CMK (cell line): ENCODE measurements at places on chromosomes 5 and 9.

GRCh38 chr9:75845806-75846205 lies 44.7 kb upstream of the PCSK5 start:
- no peak for DNase-seq

DNA sequence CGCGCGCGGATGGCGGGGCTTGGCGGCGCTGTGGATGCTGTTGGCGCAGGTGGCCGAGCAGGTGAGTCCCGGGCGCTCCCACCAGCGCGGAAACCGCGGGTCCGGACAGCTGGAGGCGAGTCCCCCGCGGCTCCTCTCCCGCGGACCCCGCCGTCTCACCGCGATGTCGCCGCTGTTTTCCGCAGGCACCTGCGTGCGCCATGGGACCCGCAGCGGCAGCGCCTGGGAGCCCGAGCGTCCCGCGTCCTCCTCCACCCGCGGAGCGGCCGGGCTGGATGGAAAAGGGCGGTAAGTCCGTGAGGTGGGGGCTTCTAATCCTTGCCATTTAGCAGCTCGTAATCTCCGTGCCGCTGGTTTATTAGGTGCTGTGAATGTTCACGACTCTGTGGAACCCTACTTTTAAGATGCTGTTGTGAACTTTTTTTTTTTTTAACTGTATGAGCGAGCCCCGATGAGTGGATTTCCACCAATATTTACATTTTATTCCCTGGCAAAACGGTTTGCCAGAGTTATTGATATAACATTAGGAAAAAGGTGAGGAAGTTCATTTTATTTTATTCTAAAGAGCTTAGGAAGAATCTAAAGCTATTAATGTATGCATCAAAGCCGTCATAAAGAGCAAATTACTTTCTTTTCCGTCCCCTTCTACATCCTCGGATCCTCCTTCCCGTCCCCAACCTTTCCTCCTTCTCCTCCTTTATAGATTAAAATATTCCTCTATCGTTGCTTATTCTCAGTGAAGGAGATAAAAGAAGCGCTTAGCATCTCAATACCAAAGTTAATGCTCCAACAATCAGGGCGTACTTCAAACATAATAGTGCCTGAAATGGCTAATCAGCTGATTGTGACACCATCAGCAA lies 579 bp downstream of the ADAMTS16 start:
- DNase-seq = no peak

- DNase-seq = no peak
These were observed 11.0 kb downstream of the NELFB start for GRCh38 chr9:137266162-137266527.

GRCh38 chr9:13144166-13144775 lies 135.2 kb downstream of the MPDZ start:
- DNase-seq = no peak

- no peak for DNase-seq
These were observed 2.9 kb downstream of the ANKDD1B start for GRCh38 chr5:75614176-75614575.

DNA sequence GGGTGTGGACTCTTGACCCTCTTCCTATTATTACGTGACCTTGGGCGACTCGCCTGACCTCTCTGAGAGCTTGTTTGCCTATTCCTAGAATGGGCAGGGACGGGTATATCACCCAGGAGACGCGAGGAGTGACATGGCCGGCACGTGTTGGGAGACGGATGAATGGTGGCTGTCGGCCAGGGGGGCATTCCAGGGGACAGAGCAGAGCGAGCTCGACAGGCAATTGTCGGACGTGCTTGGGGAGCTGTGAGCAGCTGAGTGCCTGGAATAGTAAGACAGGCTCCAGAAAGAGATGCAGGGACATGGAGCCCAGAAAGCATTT lies 29.3 kb upstream of the UNC5A start:
- no peak for DNase-seq

- no peak for DNase-seq
These were observed 109.6 kb upstream of the CNTLN start for GRCh38 chr9:17025281-17025680.

GRCh38 chr5:17216176-17216973 lies 1.1 kb upstream of the BASP1 start:
- no peak for DNase-seq

DNA sequence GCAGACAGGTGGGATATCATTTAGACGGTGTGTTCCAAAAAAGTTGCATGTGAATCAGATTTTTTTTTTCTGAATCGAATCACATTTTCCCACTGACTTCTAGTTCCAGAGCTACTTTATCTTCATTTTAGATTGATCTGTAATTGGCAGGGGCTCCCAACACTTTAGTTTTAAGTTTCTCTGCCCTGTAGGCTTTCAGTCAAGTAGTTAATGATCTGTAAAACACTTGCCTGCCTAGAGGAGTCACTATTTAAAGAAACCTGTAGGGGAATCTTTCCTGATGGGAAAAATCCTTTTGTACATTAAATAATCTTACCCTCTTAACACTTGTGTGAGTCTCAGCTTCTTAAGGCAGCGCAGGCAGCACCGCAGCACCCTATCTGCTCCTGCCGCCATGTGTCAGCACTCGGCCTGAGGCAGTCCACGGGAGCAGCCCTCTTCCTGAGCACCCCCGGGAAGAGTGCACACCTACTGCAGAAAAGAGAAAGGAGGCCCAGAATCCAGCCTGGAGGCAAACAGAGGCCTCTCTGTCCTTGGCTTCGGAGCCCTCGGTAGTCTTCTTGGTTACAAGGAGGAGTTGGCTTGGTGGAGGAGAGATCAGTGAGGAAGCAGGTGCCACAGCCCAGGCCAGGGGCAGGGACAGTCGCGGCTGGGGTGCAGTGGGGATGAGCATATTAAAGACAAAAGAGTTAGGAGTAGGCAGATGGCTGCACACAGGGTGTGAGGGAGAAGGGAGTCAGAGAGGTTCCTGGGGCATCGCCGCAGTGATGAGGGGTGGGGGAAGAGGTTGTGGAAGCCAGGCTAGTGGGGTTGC lies 209.3 kb downstream of the GAPVD1 start:
- no peak for DNase-seq

- DNase-seq = no peak
These were observed 379.8 kb downstream of the SPOCK1 start for GRCh38 chr5:137119321-137119720.

GRCh38 chr9:95494022-95494415 lies 22.8 kb downstream of the PTCH1 start:
- DNase-seq = peak; percentile 35

DNA sequence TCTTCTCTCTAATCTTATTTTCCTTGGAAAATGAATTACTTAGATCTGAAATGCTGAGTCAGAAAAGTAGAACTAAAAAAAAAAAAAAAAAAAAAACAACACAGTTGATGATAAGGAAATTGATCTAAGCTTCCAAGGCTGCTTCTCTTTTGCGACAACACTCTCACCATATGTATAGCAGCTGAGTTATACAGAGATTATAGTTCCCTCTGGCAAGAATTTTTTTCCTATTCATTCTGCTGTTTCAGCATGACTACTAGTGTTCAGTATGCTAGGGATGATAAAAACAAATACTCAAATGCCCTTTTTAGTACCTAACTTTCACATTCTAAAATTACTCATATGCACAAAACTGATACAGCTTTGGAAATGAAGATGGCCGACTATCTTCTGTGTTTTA lies 267.3 kb downstream of the MLLT3 start:
- DNase-seq = no peak

DNA sequence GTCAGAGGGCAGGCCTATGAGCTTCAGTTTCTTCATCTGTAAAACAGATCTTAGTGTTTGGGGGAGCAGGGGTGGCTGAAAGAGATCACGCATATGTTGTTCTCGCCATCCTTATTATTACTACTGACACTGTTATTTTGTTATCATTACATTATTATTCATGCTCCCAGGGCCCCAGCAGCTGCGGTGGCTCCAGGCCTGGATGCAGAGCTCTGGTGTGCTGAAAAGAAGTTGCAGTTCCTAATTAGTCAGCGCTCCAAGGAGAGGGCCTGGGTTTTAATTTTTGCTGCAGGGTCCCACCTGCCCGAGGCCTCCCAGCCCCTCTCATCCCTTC lies 19.5 kb downstream of the CXXC5 start:
- DNase-seq = no peak

DNA sequence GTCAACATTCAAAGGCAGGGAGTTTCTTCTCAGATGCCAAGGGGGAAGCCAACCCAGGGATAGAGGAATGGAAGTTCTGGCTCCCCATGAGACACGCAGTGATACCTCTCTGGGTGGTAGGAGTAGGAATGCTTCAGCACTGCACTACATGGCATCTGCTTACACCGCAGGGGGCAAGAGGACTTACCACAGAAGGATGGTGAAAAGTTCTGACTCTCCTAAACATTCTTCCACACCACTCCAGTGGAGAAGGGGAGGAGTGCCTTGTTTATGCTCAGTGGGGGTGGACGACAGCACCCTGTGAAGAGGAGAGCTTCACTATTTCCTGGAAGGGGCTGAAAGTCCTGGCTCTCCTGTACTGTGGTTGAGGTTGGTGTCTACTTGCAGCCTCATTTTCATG lies 1011.3 kb upstream of the WWC1 start:
- no peak for DNase-seq

- no peak for DNase-seq
These were observed 43.3 kb upstream of the TJP2 start for GRCh38 chr9:69130456-69131441.

DNA sequence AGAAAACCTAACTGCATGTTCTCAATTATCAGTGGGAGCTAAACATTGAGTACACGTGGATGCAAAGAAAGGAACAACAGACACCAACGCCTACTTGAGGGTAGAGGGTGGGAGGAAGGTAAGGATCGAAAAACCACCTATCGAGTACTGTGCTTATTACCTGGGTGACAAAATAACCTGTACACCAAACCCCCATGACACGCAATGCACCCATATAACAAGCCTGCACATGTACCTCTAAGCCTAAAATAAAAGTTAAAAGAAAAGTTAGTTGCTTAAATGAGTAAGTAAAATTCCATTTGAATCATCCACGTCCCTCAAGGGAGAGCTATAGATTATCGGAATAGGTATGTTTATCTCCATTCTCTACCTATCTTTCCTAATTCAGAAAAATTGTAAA lies 210.2 kb upstream of the ADCY2 start:
- no peak for DNase-seq

DNA sequence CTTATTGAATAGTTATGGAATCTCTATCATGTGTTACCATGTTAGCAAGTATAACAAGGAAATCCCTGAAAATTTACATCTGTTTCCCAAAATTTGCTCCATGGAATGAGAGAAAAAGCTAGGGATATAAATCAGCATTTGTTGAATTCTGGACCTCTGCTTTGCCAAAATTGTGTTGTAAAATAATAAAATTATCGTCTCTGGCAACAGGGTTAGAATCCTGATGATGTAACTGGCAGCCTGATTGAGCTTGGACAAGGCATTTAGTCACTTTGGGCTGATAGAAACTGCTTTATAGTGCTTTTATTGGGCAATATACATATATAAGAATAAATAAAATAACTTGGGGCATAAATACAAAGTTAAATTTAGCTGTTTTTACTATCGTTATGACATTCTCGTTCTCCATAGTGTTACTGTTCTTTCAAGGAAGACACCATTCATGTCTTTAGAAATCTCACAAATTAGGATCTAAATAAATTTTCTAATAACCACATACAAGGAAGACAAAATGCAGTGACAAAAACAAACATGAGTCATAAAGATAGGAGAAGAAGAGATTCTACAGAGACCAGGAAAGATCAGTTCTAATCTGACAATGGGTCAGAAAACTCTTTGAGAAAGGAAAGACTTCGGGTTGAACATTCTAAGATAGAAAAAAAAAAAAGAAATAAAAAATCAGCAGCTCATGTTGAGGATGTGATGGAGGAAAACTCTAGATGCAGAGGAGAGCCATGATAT lies 145.0 kb upstream of the CDH10 start:
- no peak for DNase-seq

DNA sequence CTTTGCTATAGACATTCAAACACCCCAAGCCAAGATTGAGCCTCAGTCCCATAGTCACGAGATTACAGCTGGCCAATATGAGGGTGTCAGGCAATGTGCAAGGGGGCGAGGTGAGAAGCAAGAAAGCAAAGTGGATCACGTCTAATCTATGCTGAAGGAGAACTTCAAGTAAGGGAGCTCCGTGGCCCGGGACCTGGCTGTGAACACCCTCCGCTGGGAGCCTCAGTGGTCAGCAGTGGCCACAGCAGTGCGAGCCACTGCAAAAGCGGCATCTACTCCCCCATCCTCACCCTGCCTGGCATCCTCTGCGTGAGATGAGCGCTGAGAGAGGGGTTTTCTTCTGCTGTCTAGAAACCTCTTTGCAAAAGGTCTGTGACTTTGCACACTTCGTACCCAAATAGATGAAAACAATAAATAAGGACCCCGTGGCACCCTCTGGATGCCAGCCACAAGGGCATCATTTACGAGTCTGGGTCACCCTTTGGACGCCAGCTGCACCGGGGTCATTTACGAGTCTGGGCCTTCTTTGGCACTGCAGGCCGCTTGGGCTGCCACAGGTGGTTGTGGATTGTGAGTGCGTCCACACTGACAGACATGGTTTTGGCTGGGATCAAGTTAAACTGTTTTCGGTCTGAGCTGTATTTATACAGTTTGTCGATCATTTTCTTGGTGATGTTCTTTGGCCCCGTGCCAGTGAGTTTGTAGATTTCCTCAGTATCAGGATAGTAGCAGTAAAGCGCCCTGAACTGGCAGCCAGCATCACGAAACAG lies 96.4 kb downstream of the CAMSAP1 start:
- no peak for DNase-seq

DNA sequence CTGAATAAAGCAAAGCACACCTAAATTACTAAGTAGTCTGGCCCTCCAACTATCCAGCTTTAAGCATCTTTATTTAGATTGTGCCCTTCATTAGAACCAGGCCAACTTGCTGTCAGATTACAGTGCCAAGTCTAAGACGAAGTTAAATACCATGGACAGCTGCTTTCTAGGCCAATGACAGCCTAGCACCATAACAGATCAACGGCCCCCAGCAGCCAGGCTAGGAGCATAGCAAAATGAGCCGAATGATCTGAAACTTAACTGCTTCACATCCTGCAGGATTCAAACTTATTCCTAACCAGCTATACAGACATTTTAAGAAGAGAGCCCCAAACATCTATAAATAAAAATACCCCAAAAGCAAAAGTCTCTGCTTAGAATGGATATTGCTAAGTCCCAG lies 6.8 kb downstream of the SLC24A2 start:
- no peak for DNase-seq

DNA sequence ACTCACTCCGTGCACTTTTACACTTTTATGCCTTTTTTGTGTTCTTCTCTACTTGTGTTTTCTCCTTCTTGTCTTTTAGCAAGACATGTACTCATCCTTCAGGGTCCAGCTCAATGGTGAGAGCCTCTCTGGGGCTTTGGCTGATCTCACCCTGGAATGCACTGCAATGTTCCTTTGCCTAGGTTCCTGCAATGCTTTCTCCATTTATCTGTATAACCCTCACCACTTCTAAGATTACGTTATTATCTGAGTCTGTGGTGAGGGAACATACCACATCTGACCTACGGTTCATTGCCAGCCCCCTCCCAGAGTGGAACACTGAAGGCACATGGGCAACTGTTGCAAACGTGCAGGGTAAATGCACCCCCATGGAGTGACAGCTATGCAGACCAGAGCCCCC lies 47.3 kb downstream of the KCNIP1 start:
- no peak for DNase-seq
